KBM-7 (cell line): ENCODE measurements at places on chromosomes 7 and 10.

DNA sequence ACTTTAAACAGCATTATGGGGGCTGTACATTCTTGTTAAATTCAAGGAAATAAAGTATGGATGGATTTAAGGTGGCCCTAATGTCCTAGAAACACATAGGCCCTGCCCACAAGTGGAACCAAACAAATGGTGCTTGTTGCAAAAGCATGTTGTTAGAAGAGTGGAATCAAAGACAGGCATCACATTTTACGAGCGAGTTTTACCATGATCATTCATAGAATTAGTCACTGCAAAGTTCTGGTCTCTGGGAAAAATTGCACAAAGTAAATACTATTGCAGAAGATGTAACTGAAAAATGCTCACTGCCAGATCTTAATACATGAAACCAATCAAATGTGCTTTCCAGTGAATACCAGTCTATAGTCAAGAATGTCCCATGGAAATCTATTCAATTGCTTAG, 677.1 kb downstream of the PARD3 start:
- no peak for DNase-seq

DNA sequence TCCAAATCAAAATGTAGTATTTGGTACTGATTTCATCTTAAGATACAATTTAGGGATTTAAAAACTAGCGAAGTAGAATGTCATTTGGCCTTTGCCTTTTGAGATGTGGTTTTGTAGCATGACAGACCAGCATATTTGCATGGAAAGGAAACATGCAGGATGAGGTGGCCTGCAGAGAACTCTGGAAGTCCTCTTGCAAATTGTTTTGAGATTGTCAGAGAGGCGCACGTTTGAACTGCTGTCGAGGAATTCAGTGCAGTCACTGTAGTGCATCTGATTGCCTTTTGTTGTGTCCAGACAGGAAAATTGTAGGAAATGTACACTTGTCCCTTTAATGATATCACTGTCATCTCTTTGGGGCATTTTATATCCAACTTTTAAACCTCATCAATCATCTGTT, 136.7 kb downstream of the CELF2 start:
- no peak for DNase-seq

DNA sequence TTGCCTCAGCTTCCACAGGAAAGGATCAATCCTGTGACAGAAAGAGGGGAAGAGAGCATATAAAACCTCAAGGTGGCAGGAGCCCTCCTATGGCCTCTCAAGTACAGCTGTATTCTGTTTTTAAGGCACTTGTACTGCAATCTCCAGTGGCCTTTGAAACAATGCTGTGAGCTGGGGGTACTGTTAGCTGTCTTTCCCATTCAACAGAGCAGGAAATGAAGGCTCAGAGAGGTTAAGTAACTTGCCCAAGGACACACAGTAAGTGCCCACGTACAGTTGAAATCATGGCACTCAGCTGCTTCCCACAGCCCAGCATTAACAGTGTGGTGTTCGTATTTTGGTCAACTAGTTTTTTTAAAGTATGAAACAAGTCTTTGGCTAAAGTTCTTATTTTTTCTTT, 34.0 kb downstream of the DUSP5 start:
- no peak for DNase-seq

DNA sequence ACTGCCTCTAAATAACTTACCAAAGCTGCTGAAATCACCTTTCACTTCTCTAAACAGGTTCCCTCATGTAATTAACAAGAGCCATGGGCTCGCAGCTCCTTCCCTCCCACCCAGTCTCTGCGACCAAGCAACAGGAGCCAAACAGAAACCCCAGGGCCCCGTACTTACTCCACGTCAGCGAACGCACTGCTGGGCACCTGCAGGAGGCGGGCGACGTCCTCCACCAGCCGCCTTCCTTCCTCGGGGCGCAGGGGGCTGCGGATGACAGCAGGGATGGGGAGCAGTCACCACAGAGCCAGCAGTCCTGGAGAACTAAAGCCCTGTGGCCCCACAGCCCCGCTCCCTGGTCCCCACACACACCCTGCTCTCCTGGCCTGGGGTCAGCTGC, 477.0 kb downstream of the PTPRN2 start:
- no peak for DNase-seq

GRCh38 chr7:124276005-124276622, 243.2 kb upstream of the TMEM229A start:
- DNase-seq, result peak; percentile 56
